ENCODE measurements at places on chromosomes 7 and 10.

- DNase-seq = no peak
Measured at GRCh38 chr10:31041011-31041410, 9.3 kb upstream of the ZNF438 start.

DNA sequence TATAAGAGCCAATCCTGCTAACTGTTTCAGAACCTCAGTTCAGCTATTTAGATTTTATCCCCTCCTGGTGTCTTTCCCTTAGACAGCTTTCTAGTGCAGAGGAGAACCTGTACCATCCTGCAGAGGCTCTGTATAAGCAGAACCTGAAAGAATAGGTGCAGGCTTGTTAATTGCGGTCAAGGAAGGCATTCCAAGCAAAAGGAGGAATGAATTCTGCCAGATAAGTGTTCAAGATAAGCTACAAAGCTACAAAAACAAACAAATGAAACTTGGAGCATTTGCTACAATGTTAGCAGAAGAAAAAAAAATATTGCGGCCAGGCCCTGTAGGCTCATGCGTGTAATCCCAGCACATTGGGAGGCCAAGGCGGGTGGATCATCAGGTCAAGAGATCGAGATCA is 32.6 kb upstream of the AGMO start:
- no peak for DNase-seq

DNA sequence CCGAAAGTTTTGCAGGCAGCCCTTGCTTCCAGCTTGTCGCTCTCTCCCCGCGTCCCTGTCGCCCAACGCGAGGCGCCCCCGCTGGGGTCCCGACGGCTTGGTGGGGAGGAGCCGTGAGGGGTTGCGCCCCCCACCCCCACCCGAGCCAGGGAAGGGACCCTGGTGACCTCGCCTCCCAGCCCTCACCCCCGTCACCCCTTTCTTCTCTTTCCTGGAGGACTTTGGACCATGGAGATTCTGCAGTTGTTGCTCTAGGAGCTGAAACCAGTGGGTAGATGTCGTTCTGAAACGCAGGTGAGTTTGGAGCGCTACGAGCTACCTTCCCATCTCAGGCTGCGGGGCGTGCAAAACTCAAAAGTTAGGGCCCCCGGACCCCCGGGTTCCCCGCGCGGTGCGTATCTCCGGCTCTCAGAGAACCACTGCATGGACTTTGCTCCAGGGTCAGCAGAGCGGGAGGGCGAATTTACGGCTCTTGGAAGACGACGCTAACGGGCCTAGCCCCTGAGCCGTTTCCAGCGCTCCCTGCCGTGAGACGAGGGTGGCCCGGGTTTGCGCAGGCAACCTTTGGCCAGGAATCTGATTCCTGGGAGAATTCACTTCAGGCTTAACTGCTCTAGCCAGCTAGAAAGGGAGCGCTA is 684 bp upstream of the ATXN7L1 start:
- peak; percentile 63 for DNase-seq

- no peak for DNase-seq
Measured at GRCh38 chr7:121515630-121516401, 119.7 kb upstream of the FAM3C start.

DNA sequence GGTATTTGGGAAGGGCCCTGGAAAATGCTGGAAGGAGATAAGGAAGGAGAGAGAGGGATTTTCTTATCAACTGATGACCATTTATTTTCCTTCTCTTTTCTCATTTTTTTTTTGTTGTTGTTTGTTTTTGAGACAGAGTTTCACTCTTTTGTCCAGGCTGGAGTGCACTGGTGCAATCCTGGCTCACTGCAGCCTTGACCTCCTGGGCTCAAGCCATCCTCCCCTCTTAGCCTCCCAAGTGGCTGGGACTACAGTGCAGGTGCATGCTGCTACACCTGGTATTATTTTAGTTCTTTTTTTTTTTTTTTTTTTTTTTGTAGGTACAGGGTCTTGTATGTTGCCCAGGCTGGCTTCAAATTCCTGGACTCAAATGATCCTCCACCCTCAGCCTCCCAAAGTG is 52.2 kb downstream of the HIP1 start:
- no peak for DNase-seq

DNA sequence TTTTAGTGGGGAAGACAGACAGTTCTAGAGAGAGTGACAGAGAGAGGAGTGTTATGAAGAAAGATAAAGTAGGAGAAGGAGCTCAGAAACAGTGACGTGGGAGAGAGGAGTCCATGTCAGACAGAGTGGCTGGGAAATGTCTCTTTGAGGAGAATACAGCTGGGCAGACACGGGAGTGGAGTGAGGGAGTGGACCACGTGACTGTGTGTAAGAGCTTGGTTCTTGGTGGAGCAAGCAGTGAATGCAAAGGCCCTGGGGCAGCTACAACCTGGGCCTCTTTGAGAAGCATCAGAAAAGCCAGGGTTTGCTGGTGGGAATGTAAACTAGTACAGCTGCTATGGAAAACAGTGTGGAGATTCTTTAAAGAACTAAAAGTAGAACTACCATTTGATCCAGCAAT is 11.9 kb upstream of the PLEKHS1 start:
- no peak for DNase-seq

- DNase-seq = no peak
Measured at GRCh38 chr7:258476-259190, 31.3 kb upstream of the FOXL3 start.

- no peak for DNase-seq
Measured at GRCh38 chr7:17773289-17773626, 167.0 kb downstream of the SNX13 start.

DNA sequence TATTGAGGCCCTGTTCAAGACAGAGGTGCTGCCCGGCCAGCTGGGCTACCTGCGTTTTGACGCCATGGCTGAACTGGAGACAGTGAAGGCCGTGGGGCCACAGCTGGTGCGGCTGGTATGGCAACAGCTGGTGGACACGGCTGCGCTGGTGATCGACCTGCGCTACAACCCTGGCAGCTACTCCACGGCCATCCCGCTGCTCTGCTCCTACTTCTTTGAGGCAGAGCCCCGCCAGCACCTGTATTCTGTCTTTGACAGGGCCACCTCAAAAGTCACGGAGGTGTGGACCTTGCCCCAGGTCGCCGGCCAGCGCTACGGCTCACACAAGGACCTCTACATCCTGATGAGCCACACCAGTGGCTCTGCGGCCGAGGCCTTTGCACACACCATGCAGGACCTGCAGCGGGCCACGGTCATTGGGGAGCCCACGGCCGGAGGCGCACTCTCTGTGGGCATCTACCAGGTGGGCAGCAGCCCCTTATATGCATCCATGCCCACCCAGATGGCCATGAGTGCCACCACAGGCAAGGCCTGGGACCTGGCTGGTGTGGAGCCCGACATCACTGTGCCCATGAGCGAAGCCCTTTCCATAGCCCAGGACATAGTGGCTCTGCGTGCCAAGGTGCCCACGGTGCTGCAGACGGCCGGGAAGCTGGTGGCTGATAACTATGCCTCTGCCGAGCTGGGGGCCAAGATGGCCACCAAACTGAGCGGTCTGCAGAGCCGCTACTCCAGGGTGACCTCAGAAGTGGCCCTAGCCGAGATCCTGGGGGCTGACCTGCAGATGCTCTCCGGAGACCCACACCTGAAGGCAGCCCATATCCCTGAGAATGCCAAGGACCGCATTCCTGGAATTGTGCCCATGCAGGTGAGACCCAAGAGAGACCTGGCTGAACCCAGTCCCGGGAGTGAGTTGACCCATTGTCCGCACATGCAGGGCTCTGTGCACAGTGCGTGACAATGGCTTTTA is 2.8 kb downstream of the RBP3 start:
- no peak for DNase-seq

DNA sequence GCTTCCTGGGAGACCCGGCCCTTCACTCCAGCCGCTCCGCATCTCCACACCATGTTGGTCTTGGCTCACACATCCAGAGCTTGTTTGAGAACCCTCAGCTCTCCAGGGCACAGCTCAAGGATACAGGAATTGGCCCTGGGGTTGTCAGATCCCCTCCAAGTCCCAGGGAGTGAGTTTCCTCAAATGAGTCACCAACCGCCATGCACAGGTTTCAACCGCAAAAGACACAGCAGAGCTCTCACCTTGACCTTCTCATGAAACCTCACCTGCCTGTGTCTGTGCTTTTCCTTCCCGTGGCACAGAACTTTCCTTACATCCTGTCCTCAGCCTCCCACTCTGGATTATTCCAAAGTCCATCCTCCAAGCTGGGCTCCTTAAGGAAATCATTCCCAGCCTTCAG is 20.6 kb downstream of the AZGP1 start:
- DNase-seq = no peak

DNA sequence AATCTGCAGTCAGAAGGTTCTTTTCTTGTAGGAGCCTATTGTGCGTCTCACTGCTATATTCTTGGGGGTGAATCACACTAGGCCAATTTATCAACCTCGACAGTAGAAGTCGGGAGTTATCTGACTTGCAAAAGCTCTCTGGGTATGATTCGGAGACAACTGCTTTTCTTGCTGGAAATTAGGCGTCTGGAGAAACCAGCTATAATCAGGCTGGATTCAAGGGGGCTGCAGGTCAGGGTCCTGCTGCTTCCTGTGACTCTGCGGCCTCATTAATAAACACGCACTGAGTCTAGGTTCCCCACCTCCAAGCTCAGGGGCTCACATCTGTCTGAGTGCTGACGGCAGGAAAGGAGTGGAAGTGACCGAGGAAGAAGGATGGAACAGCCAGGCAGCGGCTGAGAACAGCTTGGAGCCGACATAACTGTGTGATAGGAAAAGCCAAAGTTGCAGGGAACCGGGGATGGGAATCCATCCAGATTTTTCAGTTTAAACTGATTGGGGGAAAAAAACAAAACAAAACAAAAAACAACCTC is 184.6 kb downstream of the FANK1 start:
- no peak for DNase-seq

DNA sequence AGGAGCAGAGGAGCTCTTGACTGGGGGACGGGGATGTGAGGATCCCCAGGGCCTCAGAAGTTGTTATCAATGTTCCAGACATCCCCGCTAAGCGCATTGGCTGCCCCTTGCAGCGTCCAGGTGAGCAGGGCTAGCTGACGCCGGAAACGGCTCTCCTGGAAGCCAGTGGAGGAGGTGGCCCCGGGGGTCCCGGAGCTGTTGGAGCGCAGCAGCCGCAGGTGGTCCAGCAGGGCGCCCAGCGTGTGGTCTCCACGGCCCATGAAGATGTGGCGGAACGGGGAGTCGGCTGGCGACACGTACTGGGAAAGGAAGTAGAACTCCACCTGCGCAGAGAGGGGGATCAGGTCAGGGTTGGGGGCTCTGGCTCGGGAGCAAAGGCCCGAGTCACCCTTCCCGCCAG is 8.5 kb downstream of the MOSPD3 start:
- DNase-seq = no peak

- DNase-seq = no peak
Measured at GRCh38 chr7:44322631-44323363, 2.6 kb downstream of the CAMK2B start.

GRCh38 chr7:135177028-135177696 is 6.7 kb upstream of the CYREN start:
- DNase-seq = no peak

DNA sequence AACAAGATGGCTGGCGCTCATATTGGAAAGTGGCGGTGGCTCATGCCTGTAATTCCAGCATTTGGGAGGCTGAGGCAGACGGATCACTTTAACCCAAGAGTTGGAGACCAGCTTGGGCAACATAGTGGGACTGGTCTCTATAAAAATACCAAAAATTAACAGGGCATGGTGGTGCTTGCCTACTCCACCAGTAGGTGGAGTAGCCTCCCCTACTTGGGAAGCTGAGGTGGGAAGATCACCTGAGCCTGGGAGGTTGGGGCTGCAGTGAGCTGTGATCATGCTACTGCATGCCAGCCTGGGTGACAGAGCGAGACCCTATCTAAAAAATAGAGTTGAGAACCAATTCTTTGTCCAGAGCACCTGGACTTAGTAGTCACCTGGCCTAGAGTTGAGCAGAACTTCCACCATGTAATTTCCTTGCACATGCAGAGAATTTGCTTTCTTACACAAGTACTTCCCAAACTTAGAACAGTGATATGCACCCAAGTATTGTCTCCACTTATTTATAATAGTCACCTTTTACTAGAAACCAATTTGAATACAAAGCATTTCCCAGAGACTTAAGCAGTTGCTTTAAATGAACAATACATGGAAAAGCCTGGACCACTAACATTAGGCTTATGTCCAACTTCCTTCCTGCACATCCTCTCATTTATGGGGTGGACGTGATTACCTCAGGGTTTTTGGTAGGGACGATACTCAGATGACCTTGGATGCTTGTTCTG is 15.9 kb downstream of the LAMB4 start:
- DNase-seq = no peak

- DNase-seq = no peak
Measured at GRCh38 chr7:73626814-73627213, 2.5 kb upstream of the MLXIPL start.

- no peak for DNase-seq
Measured at GRCh38 chr10:123682477-123682876, 16.3 kb downstream of the GPR26 start.

- no peak for DNase-seq
Measured at GRCh38 chr7:138246428-138246827, 170.2 kb downstream of the AKR1D1 start.

- DNase-seq = no peak
Measured at GRCh38 chr7:82517050-82517449, 73.5 kb upstream of the CACNA2D1 start.

DNA sequence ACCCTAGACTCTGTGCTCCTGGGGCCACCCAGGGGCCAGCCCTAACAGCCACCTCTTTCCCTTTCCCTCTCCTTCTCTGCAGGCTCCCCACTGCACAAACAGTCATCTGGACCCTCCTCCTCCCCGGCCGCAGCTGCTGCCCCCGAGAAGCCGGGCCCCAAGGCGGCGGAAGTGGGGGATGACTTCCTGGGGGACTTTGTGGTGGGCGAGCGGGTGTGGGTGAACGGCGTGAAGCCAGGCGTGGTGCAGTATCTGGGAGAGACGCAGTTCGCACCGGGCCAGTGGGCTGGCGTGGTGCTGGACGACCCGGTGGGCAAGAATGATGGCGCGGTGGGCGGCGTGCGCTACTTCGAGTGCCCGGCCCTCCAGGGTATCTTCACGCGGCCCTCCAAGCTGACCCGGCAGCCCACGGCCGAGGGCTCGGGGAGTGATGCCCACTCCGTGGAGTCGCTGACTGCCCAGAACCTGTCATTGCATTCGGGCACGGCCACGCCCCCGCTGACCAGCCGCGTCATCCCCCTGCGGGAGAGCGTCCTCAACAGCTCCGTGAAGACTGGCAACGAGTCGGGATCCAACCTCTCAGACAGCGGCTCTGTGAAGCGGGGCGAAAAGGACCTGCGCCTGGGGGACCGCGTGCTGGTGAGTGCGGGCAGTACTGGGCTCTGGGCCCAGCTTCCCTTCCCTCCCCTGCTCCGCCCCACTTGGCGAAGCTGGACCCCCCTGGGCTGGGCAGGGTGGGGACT is 49.3 kb downstream of the CLIP2 start:
- DNase-seq = no peak

GRCh38 chr7:41931263-41931646 is 228.4 kb upstream of the INHBA start:
- no peak for DNase-seq

DNA sequence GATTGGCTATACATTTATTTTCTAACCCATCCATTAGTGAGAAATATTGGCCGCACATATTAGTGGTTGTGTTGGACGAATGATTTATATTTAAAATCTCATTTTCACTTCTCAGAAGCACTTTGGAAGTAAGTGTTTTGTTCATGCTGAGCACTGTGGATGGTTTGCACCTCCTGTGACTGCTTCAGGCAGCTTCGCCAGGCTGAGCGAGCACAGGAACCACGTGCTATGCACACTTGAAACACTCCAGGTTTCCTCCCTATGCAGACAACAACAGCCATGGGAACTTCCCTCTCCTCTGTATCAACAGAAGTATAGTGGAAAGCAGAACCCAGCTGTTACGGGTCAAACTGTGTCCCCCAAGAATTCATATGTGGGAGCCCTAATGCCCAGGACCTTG is 67.3 kb upstream of the WDR11 start:
- DNase-seq = no peak

GRCh38 chr7:100538348-100538653 is 702 bp upstream of the AGFG2 start:
- no peak for DNase-seq
